Nephron progenitor cell (in vitro differentiated cells): ENCODE measurements at places on chromosomes 6 and 20.

- DNase-seq = no peak
These were observed 3.7 kb upstream of the KAT14 start for GRCh38 chr20:18133962-18134361.

DNA sequence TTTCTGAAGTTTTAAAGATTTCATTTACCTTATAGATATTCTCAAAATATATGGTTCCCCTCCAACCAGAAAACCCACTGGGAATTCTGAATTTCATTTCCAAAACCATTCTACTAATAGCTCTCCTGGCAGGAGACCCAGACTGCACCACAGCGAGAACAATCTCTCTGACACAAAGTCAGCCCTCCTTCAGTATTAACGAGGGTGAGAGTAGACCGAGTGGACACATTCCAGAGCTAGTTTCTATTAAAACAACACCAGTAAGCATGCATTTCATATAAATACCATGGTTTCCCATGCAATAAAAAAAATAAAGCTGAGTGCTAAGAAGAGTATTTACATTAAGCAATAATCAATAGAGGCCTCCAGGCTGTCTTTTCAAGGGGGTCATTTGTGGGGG lies 899.6 kb upstream of the SLC35B3 start:
- DNase-seq = no peak

DNA sequence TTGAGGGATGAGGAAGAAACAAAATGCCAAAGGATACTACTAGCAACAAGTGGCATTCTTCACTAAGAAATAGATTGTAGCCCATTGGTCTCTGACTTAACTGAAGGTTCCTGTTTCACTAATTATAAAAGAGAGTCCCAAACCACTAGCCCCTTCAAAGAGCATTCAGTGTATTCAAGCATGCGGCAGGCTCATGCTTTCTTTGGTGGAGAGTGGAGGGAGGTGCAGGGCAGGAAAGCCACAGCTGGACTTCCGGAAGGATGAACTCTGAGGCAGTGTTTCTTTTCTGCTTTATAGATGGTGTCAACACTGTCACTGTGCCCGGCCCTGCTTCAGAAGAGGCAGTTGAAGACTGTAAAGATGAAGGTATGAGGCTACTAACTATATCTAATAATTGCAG lies 636.1 kb downstream of the KIF16B start:
- no peak for DNase-seq

DNA sequence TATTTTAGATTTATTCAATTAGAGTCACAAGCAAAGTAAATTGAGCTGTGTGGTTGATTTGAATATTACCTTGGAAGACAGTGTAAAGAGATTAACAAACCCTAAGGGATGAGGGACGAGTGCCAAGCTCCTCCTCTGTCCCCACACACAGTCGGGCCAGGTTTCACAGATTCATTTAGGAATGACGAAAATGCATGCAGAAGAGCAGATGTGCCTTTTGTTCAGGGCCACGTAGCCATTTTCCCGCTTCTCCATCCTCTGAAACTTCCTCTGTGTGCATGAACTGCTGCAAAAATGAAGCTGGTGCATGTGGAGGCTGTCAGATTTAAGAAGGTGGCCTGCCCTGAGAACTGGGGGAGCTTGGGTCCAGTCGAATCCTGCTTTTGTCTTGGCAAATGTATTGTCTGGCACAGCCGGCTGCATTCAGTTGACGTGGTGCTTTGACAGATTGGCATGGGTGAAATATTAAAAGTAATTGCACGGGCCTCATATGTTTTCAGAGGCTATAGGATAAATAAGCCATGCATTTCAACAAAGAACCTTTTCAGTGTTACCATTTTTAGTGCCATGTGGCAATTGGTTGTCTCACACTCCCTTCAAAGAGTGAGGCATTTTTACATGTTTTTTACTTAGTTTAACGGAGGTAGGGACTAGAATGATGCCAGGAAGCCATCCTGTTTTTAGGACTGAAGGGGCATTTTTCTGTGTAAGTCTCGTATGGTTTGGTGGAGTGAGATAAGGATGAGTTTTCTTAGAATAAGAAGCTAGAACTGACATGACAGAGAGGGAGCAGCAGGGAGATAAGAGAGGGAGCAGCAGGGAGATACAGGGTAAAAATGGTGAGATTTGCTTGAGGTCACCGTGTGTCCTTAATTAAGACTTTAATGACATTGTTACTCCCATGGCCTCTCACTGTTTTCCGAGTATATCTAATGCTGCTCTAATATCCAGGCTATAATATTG lies 361.1 kb downstream of the NRN1 start:
- no peak for DNase-seq

- DNase-seq = no peak
These were observed 16.7 kb downstream of the PMEPA1 start for GRCh38 chr20:57693002-57693582.

DNA sequence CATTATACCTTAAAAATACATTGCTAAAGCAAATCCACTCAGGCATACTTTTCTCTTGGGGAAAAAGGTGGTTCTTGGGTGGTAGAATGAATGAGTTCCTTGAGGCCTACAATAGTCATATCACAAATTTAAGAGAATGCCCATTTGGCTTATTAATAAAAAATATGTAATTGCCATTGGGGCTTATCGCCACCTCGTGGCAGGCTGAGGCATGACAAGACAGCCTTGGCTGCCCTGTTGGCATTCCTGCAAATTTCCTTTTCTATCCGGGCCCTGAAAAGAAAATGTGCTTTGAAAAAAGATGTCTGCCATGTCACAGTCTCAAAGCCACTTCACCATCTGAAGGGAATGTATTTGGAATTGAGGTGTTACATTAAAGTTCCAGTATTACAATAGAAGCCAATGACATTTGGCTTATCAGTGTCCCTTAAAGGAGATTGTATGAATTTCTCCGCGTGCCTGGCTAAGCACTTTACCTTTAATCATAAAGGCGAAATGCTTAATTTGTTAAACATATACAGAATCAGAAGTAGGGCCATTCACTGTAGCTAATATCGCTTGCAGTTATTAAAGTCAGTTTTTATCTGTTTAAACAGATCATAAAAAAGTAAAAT lies 188.3 kb upstream of the ZFP64 start:
- DNase-seq = peak; percentile 52

GRCh38 chr6:24595910-24596525 lies 50.0 kb downstream of the KIAA0319 start:
- no peak for DNase-seq
